ENCODE measurements at places on chromosomes 1 and 21.

DNA sequence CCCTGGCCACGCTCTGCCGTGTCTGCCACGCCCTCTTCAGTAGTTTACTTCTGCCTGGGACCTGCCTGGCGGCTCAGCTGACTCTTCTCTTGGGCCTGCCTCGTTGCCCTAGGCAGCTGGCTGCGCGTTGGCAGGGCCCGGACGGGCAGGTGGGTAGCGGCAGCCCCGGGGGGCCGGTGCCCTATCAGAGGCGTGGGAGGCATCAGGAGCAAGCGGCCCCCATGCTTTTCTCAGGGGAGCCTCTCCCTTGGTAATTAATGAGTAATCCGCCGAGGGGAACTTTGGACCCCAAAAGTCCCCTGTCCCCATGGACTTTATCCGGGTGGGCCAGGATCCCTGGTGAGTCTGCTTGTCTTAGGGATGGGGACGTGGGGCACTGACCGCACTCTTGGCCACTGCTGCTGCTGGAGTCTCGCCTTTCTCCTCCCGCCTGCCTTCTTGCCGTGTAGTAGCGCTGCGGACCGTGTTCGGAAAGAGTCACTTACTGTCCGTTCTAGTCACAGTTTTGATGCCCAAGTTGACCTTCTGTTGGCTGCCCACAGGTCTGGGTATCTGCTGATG, 22.7 kb downstream of the SKI start:
- no peak for DNase-seq

DNA sequence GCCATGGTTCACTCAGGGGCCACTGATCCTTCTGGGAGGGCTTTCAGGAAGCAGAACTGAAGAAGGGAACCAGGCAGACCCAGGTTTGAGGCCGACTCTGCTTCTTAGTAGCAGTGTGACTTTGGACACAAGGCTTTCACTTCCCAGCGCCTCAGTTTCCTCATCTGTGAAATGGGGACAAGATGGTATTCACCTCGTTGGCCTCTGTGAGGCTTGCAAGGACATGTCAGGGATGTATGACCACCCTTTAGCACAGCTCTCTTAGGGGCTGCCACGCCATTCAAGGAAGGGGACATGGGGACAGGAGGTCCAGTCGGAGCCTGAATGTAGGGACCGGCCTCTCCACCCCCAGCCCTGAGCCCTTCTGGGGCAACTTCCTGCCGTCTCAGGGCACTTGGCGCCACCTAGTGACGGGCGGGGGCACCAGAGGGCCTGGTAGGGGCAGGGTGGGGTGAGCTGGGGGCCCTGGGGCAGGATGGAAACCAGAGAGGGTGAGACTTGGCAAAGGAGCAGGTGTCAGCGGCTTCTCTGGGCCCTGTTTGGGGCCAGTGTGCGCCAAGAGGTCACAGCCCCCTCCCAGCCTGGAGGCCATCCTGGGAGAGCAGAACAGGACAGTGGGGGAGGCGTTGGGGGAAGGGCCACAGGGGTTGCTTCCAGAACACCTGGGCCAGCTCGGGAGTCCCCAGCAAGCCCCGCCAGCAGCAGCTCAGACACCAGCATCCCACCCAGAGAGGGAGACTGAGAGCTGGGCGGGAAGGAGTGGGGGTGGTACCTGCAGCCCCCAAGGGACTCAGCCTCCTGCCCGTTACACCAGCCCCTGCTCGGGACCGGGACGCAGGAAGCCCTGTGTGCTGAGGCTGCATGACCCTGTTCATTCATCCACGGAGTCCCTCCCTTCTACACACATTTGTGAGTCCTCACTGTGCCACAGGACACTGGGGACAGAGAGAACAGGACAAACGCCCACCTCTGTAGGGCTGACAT, 102.5 kb upstream of the TARDBP start:
- DNase-seq, result peak; percentile 57

GRCh38 chr1:62068416-62068843, 126.2 kb upstream of the L1TD1 start:
- no peak for DNase-seq

GRCh38 chr21:37342046-37342632, 24.4 kb upstream of the DYRK1A start:
- no peak for DNase-seq

- DNase-seq, result no peak
Measured at GRCh38 chr21:36557316-36557715, 77.4 kb upstream of the CLDN14 start.

DNA sequence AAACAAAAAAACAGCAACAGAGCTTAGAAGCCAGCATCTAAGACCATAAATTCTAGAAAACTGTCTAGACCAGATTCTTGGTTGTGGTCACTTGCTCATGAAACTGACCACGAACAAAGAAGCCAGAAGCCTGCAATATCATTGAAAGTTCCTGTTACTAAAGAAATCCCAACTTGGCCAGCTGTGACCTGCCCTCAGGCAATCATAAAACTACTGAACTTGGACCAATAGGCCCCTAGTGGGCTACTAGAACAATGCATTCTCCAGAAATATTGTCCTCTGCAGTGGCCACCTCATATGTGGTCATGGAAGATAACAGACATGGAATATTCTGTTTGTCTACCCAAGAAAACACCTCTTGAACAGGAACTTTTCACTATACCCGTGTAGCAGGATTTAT, 87.7 kb downstream of the SPATA17 start:
- no peak for DNase-seq

DNA sequence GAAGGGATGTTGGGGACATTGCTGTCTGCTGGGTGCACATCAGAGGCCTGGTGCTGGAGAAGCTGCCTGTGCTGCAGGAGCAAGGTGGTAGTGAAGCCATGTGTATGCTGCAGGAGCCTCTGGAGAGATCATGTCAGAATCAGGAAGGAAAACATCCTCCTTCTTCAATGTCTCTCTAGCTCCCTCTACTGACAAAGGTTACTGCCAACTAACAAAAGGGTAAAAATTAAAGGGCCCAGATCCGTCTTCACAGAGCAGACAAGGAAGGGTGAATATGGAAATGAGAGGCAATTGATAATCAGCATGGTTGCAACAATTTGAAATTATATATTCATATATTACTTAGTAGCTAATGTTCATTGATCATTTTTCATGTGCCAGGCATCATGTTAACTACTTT, 32.2 kb downstream of the FAM177B start:
- DNase-seq, result no peak

- DNase-seq, result no peak
Measured at GRCh38 chr21:17466166-17466565, 46.7 kb upstream of the CXADR start.

GRCh38 chr1:29946057-29946456, 709.7 kb downstream of the PTPRU start:
- DNase-seq, result no peak

DNA sequence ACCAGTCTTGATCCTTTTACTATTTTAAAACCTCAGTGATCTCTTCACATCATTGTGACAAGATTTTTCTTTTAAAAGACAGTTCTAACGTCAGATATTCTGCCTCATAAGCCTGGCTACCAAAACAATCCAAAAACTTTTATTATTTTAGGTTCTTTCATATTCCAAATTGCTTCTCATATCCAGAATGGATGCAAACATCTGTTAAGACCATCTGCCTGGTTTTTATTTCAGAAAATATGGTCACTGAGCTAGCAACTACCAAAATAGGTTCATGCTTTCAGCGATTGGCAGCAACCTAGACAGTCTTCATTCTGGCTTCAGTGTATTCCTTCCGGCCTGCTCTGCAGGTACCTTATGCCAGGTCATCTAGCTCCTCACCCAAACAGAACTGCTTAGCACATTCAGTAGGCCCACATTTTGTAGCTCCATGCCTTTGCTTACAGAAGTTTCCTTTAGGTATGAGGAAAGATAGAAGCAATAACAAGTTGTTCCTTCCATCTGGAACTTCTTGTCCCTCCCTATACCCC, 59.0 kb upstream of the CACYBP start:
- no peak for DNase-seq
